ENCODE measurements at places on chromosomes 11 and 22.

- no peak for DNase-seq
Observed at GRCh38 chr11:45485070-45485707, 180.2 kb downstream of the CHST1 start.

DNA sequence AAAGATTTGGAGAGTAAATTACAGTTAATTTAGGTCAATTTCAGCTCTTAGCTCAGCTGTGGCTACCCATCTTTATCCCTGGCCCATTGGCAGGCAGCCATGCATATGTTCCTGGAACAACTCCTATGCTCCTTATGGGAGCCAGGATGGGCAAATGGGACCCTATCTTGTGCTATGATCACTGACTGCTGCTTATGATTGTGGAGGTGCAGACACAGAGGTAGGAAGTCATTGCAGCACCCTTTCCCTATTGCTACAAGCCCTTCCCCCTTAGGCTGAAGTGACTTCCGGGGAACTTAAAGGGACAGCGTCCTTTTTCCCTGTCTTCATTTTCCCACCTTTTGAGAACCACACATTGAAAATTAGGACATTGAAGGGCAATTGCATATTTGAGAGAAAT, 112.7 kb downstream of the FCHSD2 start:
- no peak for DNase-seq

GRCh38 chr11:60994541-60995080, 23.1 kb downstream of the CD6 start:
- DNase-seq: no peak

DNA sequence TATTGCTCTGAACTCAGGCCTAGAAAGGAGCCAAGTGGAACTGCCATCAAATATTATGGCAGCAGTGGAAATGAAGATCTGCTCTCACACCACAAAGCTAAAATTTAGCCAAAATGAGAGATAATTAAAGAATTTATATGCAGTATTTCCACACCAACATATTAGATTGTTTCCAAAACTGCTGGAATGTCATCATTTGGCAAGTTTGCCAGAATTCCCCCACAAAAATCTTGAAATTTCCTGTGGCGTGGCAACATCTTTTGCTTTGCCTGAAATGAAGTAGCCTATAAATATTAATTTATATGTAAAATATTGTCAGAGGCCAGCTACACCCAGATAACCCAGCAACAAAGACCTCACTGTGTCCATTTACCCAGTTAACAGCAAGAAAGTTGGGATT, 13.8 kb downstream of the C11orf71 start:
- no peak for DNase-seq

Measured in activated effector memory CD4-positive, alpha-beta T cell treated with anti-CD3 and anti-CD28 coated beads, Interleukin-2, amount 50 U/mL, for 16 hours (primary cell).